Mesenteric fat pad (tissue), 1 donor: ENCODE measurements at places on chromosomes 16 and 17.

DNA sequence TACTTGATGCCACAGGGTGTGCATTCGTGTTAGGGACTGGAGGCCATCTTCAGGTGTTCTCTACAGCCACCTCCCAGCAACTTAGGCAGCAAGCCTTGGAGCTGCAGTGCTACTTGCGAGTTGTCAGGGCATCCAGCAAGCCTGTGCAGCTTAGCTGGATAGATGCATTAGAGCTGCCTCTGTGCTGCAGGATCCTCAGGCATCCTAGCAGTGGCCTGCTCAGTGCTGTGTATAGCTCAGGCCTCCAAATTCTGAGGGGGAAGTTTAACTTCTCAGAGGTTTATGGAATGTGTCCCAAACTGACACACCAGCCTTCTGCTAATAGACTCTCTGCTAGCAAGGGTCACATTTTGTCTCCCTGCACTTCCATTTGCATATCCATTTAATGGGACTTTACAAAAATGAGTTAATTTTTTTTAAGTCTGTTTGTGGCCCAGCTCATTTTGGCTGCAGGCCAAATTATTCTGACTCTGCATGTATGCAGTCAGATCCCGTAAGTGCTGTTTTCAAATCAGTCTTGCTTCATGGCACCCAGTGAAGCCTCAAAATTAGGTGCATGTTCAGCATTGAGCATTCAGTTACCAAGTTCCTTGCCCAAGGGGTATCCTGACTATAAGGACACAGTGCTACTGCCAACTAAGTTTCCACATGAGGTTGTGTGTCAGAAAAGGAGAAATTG lies 6.8 kb downstream of the GABARAPL2 start:
- DNase-seq = no peak

DNA sequence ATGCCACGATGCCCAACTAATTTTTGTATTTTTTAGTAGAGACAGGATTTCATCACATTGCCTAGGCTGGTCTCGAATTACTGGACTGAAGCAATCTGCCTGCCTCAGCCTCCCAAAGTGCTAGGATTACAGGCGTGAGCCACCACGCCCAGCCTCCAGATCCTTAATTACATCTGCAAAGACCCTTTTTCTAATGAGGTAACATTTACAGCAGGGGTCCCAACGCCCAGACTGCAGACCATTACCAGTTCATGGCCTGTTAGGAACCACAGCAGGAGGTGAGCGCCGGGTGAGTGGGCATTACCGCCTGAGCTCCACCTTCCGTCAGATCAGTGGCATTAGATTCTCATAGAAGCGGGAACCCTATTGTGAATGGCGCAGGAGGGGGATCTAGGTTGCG lies 4.0 kb upstream of the RAB11FIP4 start:
- DNase-seq = no peak

GRCh38 chr16:47475786-47476185 lies 14.7 kb downstream of the PHKB start:
- DNase-seq = no peak

DNA sequence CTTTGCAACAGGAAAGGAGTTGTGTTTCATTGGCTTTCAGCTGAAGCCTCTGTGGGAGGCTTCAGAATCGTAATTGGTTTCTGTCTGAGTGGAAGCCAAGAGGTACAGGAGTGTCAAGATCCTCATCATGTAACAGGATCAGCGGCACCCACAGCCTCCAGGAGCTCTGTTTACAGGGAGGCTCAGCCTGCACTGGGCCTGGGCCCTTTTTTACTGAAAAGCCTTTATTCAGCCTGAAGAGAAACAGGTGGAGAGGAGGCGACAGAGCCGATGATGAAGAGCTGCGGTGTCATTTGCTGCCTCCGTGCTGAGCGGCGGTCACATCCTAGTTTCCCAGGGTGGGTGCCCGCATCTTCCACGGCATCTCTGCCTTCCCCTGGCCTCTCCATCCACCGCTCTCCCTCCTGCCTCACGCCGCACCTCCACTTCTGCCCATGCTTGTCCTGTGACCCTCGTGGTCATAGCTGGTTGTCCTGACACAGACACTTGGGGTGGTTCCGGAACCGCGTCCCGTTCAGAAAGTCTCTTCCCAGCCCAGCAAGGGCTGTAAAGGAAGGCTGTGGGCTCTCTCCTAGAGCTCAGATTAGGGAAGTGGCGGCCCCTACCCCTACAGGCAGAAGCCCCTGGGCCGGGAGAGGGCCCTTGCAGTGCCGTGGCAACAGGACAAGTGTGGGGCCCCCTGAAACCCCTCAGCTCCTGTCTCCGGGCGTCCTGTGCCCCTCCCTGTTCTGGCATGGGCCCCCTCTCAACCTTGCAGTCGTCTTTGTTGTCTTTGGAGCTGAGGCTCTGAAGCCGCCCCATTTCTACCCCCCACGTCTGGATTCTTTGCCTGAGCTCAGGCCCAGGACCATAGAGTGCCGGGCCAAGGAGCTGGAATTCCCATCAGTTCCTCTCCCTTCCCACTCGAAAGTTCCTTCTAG lies 53.9 kb upstream of the CHMP6 start:
- no peak for DNase-seq

- no peak for DNase-seq
These were observed 32.8 kb downstream of the TMEM186 start for GRCh38 chr16:8764525-8765250.
